ENCODE measurements at places on chromosomes 12 and 14.

- DNase-seq, result no peak
These were observed 133.9 kb downstream of the C12orf75 start for GRCh38 chr12:105464406-105464805.

GRCh38 chr14:86481104-86481503 lies 951.2 kb downstream of the FLRT2 start:
- DNase-seq, result peak; percentile 43

- no peak for DNase-seq
These were observed 1116.2 kb downstream of the FLRT2 start for GRCh38 chr14:86646125-86646524.

DNA sequence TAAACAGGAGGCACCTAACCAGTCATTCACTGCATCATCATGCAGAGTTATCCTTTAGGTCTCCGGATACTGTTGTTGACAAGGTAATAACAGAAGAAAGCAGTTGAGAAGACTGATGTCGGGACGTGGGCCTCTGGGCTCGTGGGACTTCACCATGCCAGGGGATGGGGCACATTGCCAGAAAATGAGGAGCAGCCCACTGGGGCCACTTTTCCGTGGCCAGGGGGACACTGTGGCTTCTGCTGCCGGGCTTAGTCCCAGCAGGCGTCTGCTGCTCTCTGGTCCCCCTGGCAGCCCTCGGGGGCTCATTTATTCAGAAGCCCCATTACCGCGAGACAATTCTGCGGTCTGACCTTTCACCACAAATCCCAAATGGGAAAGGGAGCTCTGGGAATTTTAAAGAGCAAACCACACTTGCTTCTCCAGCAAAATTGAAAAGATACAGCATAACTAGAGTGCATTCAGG lies 201.2 kb downstream of the DAD1 start:
- no peak for DNase-seq

DNA sequence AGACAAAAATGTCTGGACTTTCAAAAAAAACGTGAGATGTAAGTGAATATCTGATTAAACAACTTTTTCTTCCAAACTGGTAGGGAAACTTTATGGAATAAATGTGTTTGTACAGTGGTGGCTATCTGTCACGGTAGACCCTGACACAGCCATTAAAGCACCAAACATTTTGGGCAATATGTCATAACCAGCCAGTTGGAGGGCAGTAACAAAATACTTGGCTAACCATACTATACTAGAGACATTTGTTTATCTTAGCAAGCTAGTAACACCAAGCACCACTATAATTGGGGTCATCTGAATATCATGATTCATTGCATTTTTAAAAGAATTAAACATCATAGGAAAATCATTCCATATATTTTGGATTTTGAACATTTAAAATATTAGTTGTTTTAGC lies 6.0 kb upstream of the MYF6 start:
- DNase-seq, result no peak

DNA sequence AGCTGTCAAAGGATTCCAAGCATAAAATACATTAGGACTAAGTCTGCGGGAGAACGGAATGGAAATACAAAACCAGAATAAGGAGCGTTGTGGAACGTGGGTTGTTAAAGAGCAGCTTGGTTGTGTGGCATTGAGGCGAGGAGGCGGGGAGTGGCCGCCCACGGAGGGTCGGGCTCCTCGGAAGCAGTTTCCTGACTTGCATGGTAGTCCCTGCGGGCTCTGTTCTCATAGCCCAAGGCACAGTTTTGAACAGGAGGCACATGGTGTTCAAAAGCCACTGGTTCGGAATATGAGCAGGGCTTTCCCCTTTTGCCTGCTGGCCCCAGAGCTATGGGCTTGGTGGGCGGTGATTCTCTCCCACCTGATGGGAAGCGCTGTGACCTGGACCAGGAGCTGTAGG lies 12.2 kb downstream of the DDX51 start:
- no peak for DNase-seq

DNA sequence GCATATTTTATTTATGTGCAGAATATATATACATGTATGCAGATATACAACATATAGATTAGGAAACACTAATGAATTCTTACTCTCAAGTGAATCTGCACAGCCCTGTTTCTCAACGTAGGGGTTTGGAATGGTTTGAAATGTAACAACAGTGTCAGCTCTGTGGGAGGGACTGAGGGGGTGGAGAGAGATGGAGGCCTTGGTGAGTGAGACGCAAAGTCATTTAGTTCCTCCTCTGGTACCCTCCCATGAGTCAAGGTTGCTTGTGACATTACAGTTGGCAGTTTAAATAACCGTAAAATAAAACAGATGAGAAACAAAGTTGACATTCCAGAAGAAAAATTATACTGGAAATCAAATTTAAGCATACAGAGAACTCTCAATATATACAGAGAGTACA lies 313.0 kb upstream of the PRKD1 start:
- DNase-seq, result no peak

DNA sequence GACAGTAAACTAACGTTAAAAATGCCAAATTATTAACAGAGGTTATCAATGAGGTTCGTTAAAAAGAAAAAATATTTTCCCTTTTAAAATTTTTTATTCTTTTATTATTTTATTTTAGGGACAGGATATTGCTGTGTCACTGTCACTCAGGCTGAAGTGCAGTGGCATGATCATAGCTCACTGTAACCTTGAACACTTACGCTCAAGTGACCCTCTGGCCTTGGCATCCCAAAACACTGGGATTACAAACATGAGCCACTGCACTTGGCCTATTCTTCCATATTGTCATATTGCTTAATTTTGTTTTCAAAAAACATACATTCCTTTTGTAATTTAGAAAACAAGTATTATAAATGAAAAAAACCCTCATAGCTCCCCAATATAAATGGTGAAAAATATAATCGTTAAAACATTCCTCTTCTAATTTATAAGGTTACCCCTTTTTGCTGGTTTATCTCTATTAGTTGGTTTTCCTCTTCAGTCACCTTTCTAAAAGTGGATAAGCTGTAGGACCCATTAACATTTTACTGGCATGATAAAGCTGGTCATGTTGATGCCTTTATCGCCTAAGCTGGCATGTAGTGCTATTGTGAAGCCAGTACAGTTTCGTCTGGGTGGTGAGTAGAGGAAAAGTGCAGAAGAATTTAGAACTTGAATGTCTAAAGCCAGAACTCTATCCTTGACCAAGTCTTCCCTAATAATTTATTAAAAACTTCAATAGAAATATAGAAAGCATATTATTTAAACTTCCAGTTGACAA lies 27.6 kb downstream of the PDE3A start:
- DNase-seq, result no peak

GRCh38 chr14:96852823-96853422 lies 55.7 kb downstream of the VRK1 start:
- DNase-seq, result peak; percentile 18

DNA sequence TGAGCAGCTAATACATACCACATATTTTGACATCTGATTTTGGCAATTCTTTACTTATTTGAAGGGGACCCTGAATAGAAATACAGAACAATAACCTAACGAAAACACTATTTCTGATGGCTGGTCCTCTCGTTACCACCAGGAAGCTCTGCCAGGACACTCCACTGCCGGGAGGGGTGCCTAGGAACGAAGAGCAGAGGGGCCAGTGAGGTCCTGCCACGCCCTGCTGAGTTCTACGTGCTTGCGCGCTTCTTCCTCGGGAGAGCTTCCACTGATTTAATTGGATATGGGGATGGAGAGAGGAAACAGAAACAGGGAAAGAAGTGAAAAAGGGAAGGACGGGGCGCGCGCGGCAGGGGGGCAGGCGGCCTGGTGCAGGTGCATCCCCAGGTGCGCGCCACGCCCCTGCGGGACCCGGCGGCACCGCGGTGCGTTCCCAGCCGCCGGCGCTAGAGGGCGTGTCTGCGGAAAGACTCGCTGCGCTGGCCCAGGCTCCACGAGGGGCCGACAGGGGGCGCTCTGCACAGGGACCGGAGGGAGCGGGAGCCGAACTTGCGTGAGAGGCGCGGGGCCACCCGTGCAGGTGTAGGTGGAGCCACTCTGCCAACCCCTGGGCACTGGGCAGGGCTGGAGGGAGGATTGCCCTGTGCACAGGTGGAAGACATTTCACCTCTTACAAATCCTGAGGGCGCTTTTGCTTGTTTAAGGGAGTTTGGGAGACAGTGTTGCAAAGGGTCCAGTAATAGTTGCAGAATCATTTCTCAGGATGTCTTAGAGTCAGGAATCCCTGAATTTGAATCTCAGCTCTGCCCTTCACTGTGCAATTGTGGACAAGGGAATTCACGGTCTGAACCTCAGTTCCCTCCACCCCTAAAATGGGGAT lies 986.3 kb upstream of the TMEM132C start:
- peak; percentile 52 for DNase-seq

DNA sequence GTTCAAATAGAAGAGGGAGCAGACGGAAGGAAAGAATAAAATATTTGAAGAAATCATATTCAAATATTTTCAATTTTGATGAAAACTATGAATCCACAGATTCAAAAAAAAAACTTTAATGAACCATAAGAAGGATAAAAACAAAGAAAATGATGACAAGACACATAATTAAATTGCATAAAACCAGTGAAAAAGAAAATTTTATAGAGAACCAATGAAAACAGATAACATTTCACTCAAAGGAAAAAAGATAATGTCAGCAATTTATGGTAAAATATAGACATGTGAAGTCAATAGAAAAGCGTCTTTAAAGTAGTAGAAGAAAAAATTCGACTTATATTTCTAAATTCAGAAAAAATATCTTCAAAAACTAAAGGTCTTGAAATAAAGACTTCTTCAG lies 546.5 kb upstream of the ATXN7L3B start:
- no peak for DNase-seq

GRCh38 chr14:34003082-34003668 lies 52.3 kb upstream of the EGLN3 start:
- DNase-seq, result no peak

Data from BE2C (cell line).